Choroid plexus epithelial cell (primary cell): ENCODE measurements at places on chromosomes 5 and 9.

DNA sequence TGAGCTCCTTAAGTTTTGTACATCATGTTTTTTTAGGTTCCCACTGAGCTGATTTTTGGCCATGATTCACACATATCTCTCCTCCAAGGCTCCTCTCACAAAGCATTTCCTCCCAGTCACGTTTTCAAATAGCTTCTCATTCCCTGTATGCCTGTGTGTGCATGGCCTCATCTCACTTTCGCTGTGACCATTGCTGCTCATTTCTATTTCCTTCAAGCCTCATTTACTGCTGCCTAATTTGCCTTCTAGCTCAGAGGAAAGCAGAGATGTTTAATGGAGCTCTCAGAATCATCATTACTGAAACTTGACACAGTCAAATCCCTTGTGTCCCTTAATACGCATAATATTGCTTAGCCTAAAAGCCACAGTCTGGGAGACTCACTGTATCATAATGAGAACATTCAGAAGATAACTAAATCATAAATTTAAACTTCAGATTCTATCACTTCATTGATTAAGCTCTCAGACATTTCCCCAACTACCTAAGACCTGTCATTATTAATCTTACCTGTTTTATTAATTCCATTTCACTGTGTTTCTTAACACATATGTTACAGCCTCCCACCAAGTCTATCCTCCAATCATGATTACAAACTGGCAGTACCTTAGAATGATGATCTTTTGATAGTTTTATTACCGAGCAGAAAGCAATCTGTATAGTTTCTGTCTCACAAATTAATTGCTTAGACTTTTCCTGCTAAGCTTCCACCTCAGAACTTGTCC, 278.3 kb upstream of the PTGER4 start:
- peak; percentile 75 for DNase-seq

DNA sequence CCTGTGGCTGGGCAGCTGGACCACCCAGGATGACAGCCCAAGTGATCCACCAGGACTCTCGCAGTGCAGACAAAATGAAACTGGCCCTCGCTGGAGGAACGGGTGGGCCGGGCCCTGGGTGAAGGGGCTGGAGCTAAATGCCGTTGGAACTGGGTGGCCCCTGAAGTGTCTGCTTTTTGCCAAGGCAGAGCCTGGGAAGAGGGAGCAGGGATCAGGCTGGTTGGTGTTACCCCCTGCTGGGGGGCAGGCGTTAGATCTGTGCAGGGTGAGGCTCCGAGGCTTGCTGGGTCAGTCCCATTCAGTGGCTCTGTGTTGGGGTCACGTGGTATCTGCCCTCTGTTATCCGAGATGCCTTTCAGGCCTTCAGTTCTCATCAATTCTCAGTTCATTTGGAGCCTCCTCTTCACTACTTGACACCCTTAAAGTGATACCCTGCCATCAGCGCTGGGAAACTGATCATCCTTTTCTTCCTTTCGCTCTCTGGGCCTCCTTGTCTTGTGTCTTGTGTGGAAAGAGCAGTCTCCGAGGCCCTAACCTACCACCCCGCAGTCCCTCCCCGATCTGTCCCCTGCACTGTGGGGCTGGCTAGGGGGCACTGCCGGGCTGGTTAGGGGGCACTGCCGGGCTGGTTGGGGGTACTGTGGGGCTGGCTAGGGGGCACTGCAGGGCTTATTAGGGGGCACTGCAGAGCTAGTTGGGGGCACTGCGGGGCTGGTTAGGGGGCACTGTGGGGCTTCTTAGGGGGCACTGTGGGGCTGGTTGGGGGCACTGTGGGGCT, 37.3 kb downstream of the COL5A1 start:
- no peak for DNase-seq

DNA sequence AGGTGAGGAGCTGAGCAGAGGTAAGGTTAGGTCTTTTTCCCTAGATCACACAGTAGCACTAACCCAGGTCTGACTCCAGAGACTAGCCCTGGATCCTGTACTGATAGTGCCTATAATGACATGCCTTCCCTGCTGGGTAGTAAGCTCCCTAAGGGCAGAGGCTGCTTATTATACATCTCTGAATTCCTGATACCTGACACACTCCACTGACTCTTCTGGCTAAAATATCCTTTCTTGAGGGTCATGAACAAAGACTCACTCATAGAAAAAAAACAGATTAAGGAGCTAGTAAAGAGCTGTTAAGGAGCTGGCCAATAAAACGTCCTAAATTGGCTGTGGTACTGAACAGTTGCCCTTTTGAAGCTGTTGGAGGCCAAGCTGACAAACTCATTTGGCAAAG, 149.0 kb upstream of the ITGA1 start:
- no peak for DNase-seq

DNA sequence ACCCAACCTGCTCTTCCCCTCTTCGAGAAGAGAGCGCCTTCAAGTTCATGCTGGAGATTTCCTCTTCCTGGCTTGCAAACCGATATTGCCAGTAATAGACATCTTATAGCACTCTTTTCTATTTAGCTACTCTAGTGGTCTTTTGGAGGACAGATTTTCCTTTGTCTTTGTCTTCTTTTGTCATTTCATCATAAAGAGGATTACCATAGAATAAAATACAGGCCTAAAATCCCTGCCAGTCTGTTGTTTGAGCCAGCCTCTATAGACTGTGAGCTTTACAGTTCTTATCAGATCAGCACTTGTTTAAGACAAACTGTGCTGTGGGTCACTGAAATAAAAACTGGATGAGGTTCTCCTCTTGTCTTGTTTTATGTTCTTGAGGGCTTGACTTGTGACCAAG, 802.8 kb downstream of the NR2F1-AS1 start:
- no peak for DNase-seq

DNA sequence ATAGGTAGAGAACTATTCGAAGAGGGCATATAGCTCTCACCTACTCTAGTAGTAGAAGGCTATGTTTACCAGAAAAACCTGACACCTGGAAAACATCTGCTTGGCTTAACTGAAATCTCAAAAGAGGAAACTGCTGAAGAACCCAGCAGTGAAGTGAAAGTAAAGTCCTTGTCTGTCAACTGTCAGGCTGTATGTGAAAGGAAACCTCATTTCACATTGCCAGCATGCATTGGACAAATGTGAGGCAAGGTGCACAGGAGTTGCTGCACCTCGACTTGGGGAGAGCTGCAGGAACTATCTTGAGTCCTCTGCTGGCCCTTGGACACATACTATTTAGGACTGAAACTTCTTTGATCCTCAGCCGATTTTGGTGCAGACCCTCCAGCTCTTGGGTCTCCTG, 53.3 kb downstream of the NREP start:
- DNase-seq, result no peak

GRCh38 chr9:100099722-100100042, 639 bp downstream of the INVS start:
- DNase-seq, result no peak

- DNase-seq, result peak; percentile 38
Measured at GRCh38 chr5:138647261-138647788, 72.1 kb upstream of the HSPA9 start.

GRCh38 chr5:139966856-139967255, 76.2 kb downstream of the NRG2 start:
- no peak for DNase-seq

DNA sequence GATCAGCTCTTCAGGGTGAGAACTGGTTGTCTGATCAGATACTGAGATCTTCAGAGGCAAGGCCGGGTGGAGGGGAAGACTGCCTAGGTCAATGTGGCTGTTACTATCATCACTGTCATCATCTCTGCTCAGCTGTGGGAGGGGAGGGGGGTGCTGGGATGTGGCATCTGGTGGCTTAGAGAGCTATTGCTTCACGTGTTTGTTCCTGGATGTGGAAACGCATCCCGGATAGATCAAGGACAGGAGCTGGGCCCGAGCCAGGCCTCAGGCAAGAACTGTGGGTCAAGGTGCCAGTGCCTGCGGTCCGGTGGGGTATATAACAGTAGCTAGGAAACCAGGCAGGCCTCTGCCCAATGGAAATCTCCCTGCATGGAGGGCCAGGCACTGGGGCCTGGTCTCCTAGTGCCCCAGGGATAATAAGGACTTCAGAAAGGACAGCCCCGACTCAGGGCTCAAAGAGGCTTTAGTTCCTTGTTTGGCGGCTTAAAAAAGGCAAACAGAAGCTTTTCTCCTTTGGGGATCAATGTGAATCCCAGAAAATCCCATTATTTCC, 30.3 kb upstream of the TIFAB start:
- DNase-seq, result no peak

DNA sequence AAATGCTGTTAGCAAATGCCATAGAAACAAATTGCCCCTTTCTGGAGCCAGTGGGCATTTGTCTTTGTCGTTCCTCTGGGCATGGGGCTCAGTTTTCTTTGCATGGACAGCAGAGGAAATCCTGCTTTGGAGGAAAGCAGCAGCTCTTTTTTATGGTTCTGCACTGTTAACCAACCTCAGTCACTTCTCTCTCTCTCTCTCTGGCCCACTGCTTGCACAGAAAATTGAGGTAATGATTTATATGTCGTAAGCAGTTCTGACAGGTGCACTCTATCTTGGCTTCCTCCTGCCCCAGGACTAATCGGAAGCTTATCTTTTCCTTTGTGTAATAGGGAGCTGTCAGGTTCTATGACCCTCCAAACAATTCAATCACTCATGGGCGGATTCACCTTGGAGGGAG, 159.6 kb upstream of the GPR151 start:
- no peak for DNase-seq

- no peak for DNase-seq
Measured at GRCh38 chr9:81079055-81079454, 610.3 kb downstream of the TLE1 start.

- no peak for DNase-seq
Measured at GRCh38 chr9:86983249-86983619, 35.9 kb upstream of the GAS1 start.

GRCh38 chr9:109705515-109705914, 74.5 kb upstream of the PALM2AKAP2 start:
- peak; percentile 52 for DNase-seq

DNA sequence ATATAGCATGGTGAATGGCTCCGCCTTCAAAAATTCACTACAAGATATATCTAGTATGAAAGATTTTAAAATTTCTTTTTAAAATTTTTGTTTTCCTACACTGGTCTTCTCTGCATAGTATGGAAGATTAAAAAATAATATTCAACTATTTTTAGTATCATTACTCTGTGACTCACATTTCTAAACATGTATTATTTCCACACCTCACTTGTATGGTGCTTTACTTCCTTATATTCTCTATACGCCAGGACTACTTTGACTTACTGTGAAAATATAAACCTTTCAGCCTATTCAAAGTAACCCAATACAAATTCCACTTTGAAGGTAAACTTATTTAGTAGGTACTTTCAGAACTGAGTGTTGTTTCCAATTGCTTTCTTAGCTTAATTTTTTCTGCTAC, 26.8 kb upstream of the TXNDC8 start:
- no peak for DNase-seq

DNA sequence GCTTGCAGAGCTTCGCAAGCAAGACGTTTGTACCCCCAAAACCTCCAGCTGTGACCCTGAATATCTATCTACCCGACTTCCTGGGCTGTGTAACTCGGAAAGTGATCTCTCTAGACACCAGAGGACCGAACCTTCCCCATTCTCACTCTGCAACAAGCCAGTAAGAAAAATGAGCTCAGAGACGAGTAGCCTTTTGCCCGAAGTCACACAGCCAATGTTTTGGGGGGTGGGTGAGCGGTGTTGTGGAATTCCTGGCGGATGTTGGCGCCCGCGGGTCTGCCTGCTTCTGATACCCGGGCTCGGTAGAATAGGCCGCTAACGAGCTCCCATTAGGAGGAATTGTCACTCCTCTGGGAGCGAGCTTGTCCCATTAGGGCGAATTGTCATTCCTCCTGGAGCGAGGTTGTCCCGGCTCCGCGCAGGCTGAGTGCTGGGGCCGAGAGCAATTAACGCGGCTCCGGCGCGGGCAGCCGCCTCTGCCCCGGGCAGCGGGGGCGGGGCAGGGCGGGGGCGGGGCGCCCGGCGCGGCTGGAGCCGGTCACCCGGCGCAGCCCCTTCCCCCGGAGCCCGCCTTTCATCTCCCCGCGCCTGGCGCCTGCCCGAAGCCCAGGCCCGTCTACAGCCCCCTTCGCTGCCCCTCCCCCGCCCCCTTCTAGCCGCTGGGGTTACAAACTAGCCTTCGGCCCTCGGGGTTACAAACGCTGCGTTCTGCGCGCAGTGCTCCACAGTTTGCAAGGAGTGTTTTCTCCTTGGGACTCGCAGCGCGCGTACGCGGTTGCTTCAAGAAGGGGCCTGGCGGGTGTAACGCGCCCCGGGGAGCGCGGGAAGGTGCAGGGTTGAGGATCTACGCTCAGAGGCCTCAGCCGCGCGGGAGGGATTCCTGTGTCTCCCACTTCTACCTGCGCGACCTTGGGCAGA, 3.5 kb upstream of the MSX2 start:
- DNase-seq, result no peak

DNA sequence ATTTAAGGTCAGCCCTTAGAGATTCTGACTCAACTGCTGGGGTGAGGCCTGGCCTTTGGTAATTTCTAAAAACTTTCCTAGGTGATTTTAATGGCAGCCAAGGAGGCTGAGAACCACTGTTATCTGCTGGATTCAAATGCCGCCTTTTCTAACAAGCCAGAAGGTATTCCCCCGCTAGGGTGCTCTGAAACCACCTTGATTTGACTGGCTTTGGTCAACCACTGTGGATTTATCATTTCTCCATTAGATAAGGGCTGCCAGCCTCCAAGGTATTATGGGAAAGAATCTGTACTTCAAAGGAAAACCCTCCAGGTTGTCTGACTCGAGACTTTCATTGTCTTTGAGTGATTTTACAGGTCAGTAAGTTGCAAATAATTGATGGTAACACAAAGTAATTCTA, 4.3 kb downstream of the ANXA6 start:
- no peak for DNase-seq

DNA sequence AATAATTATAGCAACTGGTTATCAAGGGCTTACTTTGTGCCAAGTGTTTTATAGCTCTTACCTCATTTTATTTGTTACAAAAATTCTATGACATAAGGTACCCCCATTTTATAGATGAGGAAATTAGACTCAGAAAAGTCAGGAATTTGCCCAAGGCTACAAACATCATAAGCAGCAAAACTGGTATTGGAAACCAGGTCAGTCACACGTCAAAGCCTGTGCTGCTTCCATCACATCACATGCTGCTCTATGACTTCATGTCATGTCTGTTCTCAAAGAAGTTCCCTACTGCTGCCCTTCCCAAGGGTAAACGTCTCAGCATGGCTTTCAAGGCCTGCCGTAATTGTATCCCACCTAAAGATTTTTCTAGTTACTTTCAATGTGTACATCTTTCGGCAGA, 6.9 kb upstream of the KIF2A start:
- DNase-seq, result no peak
